ENCODE measurements at places on chromosomes 12 and 14.

GRCh38 chr14:55926007-55926406 lies 192.2 kb upstream of the PELI2 start:
- no peak for DNase-seq

GRCh38 chr14:76498976-76499375 lies 123.0 kb downstream of the ESRRB start:
- DNase-seq, result no peak

DNA sequence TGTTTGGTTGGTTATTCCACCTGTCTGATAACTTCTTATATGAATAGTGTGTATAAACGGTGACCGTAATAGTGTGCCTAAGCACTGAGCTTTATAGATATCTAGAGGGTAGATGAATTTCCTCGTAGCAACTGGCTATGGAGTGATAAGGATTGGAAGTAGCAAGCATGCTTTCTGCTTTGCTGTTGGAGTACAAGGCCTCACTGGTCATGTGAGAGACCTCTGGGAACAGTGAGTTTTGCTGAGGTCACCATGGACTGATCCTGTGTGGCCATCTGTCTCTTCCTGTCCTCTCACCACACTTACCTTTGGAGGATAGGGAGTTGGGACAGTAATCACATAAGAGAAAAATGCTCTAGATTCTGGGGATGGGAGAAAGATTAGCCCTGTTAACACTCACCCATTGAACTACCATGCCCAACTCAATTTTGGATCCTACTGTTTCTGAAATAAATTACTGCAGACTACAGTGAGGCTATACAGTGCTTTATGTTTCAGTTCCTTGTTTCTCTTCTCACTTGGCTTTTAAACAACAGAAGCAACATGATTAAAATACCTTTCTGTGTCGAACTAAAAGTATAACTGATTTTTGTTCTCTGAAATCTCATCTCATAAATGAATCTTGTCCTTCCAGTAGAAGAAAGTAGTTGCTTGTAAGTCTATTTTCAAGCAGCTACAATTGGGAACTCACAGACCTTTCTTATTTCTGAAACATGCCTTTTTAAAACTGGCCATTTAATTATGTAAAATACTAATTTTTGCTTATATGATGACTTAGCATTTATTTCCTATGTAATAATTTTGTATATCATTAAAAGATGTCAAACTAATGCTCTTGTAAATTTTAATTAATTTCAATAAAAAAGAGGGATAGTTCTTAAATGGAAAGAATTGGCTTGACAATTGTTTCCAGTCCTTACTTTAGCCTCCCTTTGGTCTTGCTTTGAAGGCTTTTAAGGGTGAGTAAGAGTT lies 8.3 kb downstream of the TMX1 start:
- no peak for DNase-seq

DNA sequence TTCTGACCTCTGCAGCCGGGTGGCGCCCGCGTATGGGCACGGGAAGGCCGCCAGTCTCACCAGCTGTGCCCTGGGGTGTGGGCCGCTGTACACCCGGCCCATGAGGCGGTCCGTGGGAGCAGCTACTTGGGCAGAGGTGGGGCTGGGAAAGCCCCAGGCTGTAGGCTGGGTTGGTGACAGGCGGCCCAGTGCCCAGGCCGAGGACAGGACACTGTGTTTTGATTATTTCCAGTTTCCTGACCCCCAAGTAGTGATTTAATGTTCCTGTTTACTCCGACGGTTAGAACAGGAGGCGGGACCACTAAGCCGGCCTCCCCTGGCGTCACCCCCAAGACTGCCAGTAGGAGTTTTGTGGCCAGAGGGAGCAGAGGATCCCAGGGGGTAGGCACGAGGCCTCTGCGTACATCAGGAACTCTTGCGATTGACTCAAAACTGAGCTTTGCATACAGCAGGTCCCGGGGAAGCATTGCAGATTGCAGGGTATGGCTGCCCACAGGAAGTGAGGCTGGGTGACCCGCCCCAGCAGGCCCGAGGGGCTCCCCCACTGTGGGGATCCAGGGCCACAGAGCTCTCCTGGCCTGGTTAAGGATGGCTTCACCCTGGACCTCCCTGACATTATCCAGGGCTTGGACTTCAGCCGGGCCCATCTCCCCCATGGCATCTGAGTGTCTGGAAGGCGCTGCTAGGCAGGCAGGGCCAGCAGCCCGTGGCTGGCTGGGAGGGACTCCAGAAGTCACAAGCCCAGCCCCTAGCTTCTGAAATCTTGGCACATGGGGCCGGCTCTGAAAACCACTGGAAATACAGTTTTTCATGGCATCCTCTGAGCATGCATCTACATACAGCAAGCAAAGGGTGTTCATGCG lies 42.5 kb upstream of the DIO3 start:
- no peak for DNase-seq

DNA sequence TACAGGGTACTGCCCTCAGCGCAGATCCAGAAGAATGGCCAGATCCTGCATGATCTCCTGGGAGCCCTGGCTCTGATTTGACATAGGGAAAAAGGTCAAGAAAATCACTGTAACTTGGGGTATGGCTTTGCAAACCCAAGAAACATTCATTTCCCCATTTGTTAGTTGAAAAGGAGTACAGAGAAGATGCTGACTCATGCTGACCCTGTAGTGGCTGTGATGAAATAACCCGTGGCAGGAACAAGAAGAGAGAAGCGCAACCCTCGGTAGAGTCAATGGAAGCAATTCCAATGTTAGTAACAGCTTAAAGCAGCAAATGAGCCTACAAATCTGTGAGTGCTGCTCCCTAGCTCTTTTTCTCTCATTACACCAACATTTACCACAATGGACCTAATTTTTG lies 281.6 kb upstream of the NPAS3 start:
- DNase-seq, result peak; percentile 0

- DNase-seq, result no peak
Observed at GRCh38 chr12:108316176-108317086, 22.7 kb downstream of the CMKLR1 start.

- DNase-seq, result no peak
Observed at GRCh38 chr12:104603545-104603973, 146.8 kb downstream of the CHST11 start.

GRCh38 chr14:34450542-34450915 lies 11.5 kb downstream of the SPTSSA start:
- no peak for DNase-seq

DNA sequence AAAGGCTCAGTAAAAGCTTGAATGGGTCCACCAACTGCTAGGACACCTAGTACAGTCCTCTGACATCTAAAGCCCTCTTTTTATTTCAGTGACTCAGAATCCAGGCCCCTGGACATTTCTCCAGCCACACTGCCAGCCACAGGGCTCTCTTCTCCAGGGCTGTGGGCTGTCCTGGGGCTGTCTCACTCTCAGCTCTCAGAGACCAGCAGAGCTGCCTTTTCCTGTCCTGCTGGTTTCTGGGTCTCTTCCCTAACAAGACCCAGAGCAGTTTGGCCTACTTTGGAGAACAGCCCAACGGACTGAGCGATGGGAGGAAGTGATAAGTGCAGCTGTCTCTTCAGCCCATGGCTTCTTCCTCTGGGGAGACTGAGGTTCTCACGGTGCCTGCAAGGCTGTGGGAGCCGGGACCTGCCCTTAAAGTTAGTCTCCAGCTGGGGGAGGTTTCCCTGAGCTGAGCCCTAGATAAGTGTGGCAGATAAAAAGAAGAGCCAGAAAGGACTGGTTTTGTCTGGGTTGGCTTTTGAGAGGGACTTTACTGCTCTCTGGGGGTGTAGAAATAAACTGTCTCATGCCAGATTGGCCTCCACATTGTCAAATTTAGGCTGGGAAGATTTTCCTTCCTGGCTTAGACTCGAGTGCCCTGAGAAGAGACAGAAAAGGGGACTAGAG lies 979.8 kb downstream of the VRK1 start:
- no peak for DNase-seq

- no peak for DNase-seq
Observed at GRCh38 chr12:1877169-1877878, 41.1 kb downstream of the CACNA2D4 start.

DNA sequence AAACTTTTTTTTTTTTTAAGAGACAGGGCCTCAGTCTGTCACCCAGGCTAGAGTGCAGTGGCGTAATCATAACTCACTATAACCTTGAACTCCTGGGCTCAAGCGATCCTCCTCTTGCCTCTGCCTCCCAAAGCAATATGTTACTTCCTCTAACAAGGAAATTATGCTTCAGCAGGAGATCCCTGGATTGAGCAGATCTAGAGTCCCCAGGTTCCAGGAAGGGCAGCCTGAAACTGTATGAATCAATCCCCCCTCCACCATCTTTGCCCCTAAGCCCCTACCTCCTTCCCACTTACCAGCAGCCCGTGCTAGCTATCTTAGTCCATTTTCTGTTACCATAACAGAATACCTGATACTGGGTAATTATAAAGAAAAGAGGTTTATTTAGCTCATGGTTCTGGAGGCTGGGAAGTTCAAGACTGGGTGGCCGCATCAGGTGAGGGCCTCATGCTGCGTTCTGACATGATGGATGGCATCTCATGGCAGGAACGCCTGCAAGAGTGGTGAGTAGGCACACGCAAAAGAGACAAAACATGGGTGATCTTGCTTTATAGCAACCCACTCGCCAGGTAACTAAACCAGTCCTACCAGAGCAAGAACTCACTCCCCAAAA lies 5.0 kb downstream of the TAMALIN start:
- no peak for DNase-seq

GRCh38 chr12:9380650-9381049 lies 172.5 kb upstream of the PZP start:
- DNase-seq, result no peak

- no peak for DNase-seq
Observed at GRCh38 chr14:47657143-47657542, 18.3 kb downstream of the MDGA2 start.

GRCh38 chr12:2803635-2804392 lies 8.7 kb upstream of the ITFG2 start:
- no peak for DNase-seq

DNA sequence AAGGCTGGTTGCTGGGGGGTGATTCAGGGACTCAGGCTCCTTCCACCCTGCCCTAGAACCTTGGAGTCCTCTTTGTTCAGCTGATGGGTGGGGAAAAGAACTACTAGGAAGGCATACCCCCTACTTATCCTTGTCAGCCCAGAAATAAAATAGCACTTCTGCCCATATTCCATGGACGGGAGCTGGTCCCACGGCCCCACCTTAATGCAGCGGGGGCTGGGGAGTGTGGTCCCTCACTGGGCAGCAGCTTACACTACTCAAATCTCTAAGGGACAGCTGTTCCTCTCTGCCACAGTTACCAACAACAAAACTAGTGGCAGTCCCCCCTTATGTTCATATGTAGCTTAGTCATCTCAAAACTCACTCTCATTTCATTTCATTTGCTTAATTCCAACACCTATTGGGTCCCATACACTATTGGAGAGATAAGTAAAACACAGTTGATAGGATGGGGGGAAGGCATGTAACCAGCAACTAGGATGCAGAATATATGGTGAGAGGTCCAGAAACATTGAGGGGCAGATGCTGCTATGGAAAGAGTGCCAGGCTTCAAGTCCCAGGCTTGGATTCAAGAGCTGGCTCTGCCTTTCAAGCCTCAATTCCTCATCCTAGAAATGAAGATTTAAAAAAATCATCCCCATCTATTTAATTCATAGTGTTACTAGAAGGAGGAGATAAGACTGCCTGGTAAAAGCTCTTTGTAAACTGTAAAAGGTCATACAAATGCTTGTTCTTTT lies 83.7 kb upstream of the RIC8B start:
- no peak for DNase-seq

DNA sequence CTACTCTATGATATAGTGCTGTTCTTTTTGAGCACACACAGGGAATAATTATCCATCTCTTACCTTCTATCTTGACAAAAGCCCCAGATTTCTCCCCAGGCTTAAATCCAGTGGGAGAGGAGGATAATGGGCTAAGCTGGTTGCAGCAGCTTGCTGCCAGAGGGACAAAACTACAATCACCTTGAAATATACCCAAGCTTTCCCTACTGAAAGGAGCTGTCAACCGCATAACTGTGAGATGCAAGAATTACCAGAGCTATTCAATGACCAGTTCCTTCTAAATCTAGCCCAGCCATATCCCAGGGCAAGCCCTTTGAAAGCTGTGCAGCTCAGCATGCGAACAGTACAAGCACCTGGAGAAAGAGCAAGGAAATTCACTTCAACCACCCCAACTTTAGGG lies 943 bp upstream of the MGAT4C start:
- no peak for DNase-seq

DNA sequence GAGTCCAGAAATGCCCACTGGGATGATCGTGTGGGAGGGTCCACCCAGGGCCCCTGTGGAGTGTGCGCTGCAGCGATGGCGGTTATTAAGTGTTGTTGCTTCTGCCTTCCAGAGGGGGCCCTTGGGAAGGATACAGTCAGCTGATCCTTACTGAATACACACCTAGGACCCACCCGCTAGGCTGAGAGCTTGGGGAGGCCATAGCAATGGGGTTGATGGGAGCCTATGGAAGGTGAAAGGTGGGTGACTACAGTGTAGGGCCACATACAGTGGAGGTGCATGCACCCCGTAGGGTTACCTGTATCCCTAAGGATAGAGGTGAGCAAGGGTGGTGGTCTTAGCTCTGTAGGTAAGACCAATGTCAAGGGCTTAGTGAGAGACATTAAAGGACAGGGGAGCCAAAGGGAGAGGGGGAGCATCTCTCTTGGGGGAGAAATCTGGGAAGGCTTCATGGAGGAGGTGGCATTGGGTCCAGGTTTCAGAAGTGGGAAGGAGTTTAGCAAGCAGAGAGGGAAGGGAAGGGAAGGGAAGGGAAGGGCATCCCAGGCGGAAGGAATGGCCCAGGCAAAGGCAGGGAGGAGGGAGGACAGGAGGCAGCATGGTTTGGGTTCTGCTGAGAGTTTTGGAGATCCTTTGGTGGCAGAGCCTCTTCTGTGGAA lies 73.1 kb upstream of the RIN3 start:
- DNase-seq, result no peak

GRCh38 chr14:91398707-91399106 lies 18.9 kb downstream of the CCDC88C start:
- DNase-seq, result no peak

DNA sequence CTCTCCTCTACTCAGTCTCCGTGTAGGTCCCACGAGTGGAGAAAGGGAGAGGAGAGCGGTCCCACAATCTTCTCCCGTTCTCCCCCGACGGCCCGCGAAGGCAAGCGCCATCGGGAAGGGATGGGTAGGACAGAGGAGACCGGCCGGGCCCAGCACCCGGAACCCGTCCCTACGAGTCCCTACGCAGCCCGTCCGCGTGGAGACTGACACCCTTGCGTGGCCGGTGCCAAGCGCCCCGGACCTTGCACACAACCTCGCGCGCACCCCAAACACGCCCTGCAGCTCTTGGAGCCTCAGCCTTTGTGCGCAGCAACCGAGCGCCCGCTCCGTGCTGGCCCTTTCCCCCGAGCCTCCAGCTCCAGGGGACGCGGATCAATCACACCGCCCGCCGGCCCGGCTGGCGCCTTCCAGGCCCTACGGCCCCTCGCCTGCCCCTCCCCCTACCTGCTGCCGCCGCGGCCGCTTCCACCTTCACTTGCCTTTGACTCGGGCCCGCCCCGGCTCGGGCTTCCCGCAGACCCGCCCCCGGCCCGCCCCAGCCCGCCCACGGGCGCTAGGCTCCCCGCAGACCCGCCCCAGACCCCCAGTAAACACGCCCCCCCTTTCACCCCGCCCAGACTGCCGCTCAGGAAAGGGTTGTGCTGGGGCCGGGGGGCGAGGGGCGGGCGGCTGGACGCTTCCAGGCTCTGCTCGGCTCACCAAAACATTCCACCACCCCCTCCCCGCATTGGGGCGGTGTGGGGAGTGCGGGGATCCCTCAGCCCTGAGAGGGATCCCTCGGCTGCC lies at the start of gene NDRG2:
Gene NDRG2, minus strand, starts transcription at position 477 of the 786 bp plus-strand sequence. CDS start 1,746 bp downstream, outside the sequence.
- DNase-seq, result no peak

Data from GOT3 (cell line).